ENCODE measurements at places on chromosomes 11 and 22.

- DNase-seq, result no peak
Observed at GRCh38 chr11:3832816-3833215, 7.9 kb downstream of the RHOG start.

DNA sequence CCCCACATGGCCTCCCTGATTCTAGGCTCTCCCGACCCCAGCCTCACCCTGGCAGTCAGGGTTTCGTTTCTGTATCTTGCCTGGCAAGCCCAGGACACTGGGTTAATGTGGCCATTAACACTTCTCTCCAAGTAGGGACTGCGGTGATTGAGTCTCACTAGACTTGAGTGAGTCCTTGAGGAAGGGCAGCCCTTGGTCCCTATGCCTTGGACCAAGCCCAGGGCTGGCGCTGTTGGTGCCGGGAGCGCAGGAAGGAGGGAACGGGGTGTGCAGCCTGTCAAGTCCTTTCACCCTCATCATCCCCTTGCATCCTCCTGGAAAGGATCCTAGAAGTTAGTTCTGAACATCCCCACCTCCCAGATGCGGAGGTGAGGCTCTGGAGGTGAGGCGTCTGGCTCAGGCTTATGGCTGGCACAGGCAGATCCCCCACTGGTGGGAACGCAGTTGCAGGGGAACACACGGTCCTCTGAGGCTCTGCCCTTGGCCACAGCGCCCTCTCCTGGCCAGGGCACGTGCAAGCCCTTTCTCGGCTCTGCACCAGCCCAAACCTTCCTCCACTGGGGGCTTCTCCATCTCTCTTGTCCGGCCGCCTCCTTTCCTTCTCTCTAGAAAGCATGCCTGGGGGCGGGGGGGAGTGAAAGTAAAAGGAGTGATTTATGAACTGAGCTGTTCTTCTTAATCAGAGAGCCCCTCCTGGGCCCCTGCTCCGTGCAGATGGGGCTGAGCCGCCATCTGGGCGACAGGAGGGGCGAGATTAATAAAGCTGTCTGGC is 56.7 kb downstream of the TP53I11 start:
- DNase-seq, result peak; percentile 47

DNA sequence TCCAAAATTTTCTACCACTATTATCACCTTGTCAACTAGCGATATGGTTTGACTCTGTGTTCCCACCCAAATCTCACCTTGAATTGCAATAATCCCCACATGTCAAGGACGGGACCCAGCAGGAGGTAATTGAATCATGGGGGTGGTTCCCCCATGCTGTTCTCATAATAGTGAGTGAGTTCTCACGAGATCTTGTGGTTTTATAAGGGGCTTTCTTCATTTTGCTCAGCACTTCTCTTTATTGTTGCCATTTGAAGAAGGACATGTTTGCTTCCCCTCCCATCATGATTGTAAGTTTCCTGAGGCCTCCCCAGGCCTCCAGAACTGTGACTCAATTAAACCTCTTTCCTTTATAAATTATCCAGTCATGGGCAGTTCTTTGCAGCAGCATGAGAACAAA is 73.5 kb upstream of the ZC3H12C start:
- DNase-seq, result no peak

DNA sequence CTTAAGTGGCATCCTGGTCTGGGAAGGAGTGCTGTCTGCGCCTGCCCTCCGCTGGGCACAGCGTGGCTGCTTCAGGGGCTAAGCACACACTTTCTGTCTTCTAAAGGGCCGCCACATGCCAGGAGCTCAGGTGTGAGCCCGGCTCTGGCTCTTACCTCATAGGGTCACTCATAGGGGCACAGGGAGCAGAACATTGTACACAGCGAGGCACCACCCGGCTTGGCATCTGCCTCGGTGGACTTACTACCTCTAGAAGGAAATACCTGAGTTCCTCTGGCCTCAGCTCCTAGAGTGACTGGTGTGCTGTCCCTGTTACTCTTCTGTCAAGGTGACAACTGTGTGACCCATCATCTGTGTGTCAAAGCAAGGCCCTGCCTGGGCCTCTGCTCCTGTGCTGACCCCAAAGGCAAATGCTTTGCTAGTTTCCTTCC is 13.4 kb downstream of the NEAT1 start:
- no peak for DNase-seq

DNA sequence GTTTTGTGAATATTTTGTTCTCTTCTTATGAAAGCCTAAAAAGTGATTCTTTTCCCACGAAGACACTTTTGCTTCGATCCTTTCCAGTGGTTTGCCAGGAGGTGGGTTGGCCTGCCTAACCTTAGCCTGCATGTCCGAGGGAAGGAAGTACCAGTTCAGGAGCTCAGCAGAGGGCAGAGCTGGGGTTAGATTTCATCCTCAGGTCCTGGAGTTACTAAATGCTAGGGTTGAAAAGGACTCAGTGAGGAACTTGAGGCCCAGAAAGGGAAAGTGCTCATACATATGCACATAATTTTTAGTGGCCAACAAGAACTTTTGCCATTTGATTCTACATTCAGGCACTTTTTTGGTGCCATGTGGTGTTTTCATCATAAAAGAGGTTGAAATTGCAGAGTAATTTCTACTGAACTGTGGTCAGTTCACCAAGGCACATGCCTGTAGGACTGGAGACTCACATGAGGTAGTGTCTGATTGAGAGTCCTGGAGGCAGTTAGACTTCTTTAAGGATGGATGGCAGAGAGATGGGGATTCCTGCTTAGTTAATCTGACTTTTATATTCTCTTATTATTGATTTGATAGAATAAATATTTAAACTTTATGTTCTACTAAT is 36.7 kb downstream of the NCAM1 start:
- no peak for DNase-seq

- DNase-seq, result no peak
Observed at GRCh38 chr11:104856607-104857006, 41.7 kb downstream of the CASP12 start.

DNA sequence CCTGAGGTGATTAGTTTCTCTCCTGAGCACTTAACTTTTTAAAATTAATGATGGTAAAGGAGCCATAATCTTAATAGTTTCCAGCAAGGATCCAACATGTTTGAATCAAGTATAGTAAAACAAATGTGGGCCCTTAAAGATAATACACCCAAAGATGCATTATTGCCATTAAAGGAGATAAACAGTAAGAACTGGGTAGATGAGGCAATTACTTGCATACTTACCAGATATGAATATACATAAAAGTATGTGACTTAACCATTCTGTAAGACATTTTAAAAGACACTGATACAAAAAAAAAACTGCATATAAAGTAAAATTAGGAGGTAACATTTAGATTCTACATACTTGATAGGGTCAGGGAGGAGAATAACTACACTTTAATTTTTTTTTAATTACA is 48.2 kb downstream of the CADM1 start:
- no peak for DNase-seq

- no peak for DNase-seq
Observed at GRCh38 chr22:35987487-35987886, 41.1 kb downstream of the RBFOX2 start.

GRCh38 chr11:15562230-15562629 is 447.5 kb downstream of the INSC start:
- DNase-seq, result no peak

DNA sequence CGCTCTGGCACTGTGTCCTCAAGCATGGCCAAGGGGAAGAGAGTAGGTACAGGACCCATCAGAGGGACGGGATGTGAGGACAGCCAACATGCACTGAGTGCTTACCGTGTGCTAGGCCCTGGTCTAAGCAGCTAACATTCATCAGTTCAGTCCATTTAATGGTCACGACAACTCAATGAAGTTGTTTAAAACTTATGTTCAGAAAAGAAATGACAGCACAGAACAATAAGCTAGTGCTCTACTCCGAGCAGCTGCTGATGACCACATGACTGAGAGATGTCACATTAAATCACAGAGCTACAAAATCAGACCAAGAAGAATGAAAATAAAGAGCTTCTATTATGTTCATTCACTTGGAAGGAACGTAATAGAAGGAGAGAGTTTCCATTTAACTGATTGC is 26.3 kb downstream of the PRDM10 start:
- no peak for DNase-seq

DNA sequence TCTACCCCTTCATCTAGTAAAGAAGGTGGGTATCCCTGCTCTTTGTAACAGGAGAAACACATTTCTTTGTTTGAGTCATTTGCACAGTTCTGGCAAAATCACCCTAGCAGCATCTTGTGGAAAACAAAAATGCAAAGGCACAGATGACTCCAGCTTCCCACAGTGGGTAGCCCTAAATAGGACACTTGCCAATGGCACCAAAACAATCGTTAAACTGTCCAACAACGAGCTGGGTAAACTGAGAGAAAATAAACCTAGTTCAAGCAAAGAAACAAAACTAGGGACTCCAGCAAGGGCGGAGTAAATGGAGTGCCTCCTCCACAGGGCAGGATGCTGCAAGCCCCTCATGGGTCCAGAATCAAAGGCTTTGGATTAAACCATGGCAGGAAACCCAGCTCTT is 239.5 kb downstream of the NTM start:
- no peak for DNase-seq

GRCh38 chr22:20237480-20238440 is 30.4 kb downstream of the RTN4R start:
- no peak for DNase-seq

- no peak for DNase-seq
Observed at GRCh38 chr11:10414659-10415058, 40.4 kb upstream of the AMPD3 start.

DNA sequence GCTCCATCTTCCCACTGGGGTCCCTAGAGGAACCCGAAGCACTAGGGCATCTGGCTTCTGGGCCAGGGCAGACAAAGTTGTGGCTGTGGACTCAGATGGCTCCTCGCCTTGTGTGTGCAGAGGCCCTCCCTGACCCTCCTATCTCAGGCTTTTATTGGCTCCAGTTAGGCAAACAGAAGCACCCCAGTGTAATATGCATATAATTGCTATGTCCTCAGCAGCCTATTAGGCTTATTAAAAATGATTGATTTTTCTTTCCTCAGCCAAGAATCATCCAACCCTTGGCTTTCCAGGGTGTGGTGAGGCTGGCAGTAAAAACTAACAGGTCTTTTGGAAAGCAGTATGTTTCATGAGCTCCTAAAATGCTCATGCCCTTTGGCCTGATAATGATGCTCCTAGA is 22.3 kb downstream of the UPB1 start:
- no peak for DNase-seq

GRCh38 chr11:64233913-64234586 is at the start of gene VEGFB:
VEGFB (plus strand) TSS chr11:64234584; CDS start chr11:64234834, 250 bp downstream.
- peak; percentile 71 for DNase-seq

DNA sequence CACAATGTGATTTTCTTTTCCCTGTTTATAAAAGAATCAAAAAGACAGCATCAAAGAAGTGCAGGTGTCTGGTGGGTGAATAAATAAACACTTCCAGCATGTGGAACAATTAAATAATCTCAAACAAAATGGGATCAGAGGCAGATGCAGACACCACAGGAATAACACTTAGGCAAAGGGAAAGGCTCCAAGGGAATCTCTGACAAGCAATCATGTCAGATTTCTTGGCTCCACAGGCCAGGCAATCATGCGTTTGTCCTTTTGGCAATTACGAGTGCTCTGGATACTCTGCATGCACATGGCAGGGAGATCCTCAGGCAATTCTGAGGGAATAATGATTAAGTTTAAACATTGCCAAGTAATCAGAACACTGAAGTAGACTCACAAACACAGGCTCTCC is 403.5 kb upstream of the LUZP2 start:
- no peak for DNase-seq

- no peak for DNase-seq
Observed at GRCh38 chr11:94786264-94787126, 18.3 kb downstream of the AMOTL1 start.

- DNase-seq, result no peak
Observed at GRCh38 chr11:36953976-36954375, 355.9 kb upstream of the RAG2 start.

- DNase-seq, result no peak
Observed at GRCh38 chr11:104333977-104334376, 170.0 kb upstream of the PDGFD start.

DNA sequence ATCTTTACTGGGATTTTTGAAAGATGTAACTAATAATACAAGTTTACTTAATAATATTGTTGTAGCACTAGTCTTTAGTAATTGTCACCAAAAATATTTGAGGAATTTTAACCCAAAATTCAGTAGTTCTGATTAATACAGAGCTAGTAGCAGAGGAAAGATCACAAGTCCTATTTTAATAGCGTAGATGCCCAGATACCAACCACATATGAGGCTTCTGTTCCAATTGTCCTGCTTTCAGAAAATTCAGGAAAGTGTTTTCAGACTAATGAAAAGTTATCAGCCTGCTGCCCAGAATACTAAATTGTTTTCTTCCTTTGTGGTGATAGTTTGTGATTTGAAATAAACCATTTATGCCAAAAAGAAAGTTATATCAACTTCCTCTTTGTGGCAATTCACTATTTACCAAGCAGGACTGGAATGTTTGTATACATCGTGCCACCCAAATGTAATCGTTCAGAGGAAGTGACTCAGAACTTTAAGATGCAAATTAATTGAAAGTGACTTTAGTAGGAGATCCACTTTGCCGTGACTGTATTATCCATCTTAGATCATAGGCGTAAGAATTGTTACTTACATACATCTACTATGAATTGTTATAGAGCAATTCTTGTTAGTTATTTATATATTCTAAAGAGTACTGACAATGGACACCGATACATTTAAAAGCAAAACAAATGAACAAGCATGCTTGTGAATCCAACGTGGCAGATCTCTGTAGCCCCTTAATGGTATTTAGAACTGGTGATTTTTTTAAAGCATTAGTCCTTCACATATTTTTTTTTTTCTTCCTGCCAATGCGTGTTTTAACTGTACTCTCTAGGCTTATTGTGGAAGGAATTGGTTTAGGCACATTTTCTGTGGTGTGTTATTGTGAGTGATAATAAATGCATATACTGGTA is 231.0 kb downstream of the DDX10 start:
- DNase-seq, result no peak

- no peak for DNase-seq
Observed at GRCh38 chr22:48803948-48804810, 1023.5 kb downstream of the BRD1 start.

GRCh38 chr11:130070109-130070845 is 583 bp downstream of the APLP2 start:
- peak; percentile 25 for DNase-seq

GRCh38 chr11:119985551-119985950 is 152.4 kb downstream of the TRIM29 start:
- DNase-seq, result no peak

GRCh38 chr11:131912134-131912533 is 541.7 kb downstream of the NTM start:
- DNase-seq, result no peak

- DNase-seq, result no peak
Observed at GRCh38 chr22:41870786-41871185, 37.9 kb downstream of the SREBF2 start.

- DNase-seq, result no peak
Observed at GRCh38 chr11:12286606-12287005, 90.8 kb upstream of the PARVA start.

GRCh38 chr11:134276396-134277182 is 410 bp downstream of the GLB1L3 start:
- no peak for DNase-seq

- DNase-seq, result no peak
Observed at GRCh38 chr11:9089061-9089460, 2.3 kb downstream of the SCUBE2 start.
